ENCODE measurements at places on chromosomes 2 and 18. TPM values are rescaled to one million over a fixed set of nuclear protein-coding genes. Genes with fewer than 3 reads are reported as not detected.

The PRPF40A gene
- total RNA-seq, result 144 TPM

The IL36G gene
- not detected for total RNA-seq

The WDR54 gene
- 29.5 TPM for total RNA-seq

The MROH2A gene
- not detected for total RNA-seq

The TAF1B gene
- total RNA-seq, result 16.7 TPM

The C2orf81 gene
- 3.7 TPM for total RNA-seq

DNA sequence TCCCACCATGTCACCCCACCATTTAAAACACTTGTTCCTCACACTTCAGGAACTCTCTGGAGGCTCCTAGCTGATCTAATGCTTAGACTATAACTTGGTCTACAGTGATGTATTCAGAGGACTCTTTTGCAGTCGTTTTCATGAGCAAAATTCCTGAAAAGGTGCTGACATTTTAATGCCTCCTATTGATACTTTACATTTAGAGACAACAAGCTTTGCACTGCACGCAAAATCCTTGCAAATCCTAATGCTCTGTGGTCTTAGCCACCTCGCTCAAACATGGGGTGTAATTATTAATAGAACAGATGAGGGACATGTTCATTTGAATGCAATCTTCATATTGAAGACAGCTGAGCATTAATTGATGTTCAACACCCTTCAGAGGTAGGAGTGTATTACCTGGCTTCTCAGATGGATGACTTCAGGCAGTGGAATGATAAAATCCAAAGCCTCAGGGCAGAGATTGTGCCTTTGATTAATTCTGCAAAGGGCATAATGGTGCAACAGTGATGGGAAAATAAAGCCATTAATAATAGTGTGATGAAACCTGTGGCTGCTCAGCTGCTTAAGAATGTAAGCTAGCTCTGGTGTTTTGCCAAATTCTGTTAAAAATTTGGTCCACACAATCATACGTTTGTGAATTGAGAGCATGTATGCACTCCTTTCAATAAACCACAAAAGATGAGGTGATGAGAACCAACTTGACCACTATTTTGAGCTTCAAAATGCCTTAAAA lies 5.4 kb downstream of the CTAGE1 start:
- no peak overlapping the region for H3K4me3 ChIP-seq
- H3K27me3 ChIP-seq, result peaks cover 7% of the 10 kb centered on the region
- no peaks in the 10 kb centered on the region for H3K4me1 ChIP-seq

GRCh38 chr2:234189230-234189629 lies 138.7 kb downstream of the SPP2 start:
- H3K27me3 ChIP-seq, result peaks cover 2% of the 10 kb centered on the region
- no peak overlapping the region for H3K27ac ChIP-seq
- H3K36me3 ChIP-seq, result peaks cover 4% of the 10 kb centered on the region
- DNase-seq, result no peak

DNA sequence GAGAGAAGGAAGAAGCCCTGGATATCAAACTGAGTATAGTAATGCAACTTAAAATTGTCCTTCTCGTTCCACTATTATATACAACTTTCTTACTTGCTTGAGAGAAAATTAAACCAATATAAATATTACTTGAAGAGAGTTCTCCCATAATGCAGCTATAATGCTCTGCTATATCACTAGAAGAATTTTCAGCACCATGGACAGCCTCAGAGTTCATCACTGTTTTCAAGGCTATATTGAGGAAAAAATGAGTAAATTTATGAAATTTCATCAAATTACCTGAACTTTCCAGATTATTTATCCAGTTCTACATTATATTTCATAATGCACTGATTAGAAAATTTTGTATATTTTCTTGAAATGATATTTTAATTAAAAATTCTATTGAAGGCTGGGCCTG lies 1053.5 kb upstream of the FAM98A start:
- no peak overlapping the region for H3K27ac ChIP-seq
- DNase-seq, result no peak
- H3K36me3 ChIP-seq, result no peaks in the 10 kb centered on the region

DNA sequence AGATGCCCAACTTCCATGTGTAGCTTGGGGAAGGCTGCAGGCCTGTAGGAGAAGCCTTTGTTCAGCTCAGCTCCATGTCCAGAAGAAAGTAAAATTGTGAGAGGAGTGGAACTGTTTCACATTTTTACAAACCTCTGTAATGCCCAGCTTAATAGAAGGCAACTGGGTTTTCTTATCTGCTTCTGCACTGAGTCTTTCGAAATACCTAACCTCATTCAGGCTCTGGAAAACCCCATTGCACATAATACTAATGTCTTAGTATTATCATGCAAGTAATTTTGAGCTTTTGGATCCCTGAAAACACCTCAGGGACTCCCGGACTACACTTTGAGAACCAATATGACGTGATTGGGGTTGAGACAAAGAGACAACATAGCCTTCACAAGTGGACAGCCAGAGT lies 5.8 kb downstream of the SMIM21 start:
- no peak overlapping the region for H3K4me3 ChIP-seq
- no peaks in the 10 kb centered on the region for H3K36me3 ChIP-seq
- no peaks in the 10 kb centered on the region for H3K4me1 ChIP-seq
- DNase-seq, result no peak

Data from glutamatergic neuron (in vitro differentiated cells).